ENCODE measurements at places on chromosomes 5 and 9.
A peak's percentile ranks its signal among the peaks of the same experiment; 100 is the strongest.

- H3K4me1 ChIP-seq, result no peaks in the 10 kb centered on the region
- H3K36me3 ChIP-seq, result no peaks in the 10 kb centered on the region
- H3K27ac ChIP-seq, result no peak overlapping the region
Observed at GRCh38 chr9:80387828-80388227, 816.1 kb downstream of the TLE4 start.

- no peak overlapping the region for H3K27ac ChIP-seq
- no peak overlapping the region for H3K4me3 ChIP-seq
- no peaks in the 10 kb centered on the region for H3K27me3 ChIP-seq
- no peak for DNase-seq
Observed at GRCh38 chr5:163658702-163659567, 153.5 kb downstream of the MAT2B start.

DNA sequence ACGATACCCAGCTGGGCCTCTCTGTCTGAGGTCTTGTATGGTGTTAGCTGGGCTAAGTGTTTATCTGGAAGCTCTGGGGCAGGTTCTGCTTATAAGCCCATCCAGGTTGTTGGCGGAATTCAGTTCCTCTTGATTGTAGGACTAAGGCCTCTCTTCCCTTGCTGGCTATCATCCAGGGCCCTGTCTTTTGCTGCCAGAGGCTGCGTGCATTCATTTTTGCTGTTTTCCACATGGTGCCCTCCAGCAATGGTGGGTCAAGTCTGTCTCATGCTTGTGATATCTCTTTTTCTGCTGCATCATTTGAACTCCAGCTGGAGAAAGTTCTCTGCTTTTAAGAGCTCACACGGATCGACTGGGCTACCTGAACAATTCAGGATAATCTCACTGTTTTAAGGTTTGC, 105.7 kb upstream of the ZNF618 start:
- DNase-seq, result no peak
- no peaks in the 10 kb centered on the region for H3K4me1 ChIP-seq
- H3K36me3 ChIP-seq, result no peaks in the 10 kb centered on the region
- no peak overlapping the region for H3K4me3 ChIP-seq
- no peak overlapping the region for H3K27ac ChIP-seq
- H3K27me3 ChIP-seq, result peaks cover 8% of the 10 kb centered on the region

DNA sequence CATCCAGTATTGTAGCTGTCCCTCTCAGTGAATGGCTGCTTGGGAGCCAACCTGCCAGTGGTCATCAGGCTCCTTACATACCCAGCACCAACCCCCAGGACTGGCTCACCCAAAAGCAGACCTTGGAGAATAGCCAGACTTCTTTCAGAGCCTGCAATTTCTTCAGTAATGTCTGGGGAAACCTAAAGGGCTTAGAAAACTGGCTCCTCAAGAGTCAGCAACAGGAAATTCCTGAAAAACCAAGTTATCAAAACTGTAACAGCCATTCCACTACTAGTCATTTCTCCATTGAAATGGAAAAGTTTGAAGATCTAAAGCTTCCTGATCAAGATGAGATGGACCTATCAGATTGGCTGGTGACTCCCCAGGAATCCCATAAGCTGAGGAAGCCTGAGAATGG, 12.3 kb upstream of the STING1 start:
- no peak overlapping the region for H3K4me3 ChIP-seq
- no peak for DNase-seq
- no peaks in the 10 kb centered on the region for H3K27me3 ChIP-seq
- no peaks in the 10 kb centered on the region for H3K36me3 ChIP-seq
- no peak overlapping the region for H3K27ac ChIP-seq
- H3K4me1 ChIP-seq, result peaks cover 22% of the 10 kb centered on the region

- DNase-seq, result no peak
- H3K27me3 ChIP-seq, result no peaks in the 10 kb centered on the region
- H3K27ac ChIP-seq, result no peak overlapping the region
- H3K36me3 ChIP-seq, result no peaks in the 10 kb centered on the region
Observed at GRCh38 chr5:141665995-141666940, 15.1 kb upstream of the FCHSD1 start.

DNA sequence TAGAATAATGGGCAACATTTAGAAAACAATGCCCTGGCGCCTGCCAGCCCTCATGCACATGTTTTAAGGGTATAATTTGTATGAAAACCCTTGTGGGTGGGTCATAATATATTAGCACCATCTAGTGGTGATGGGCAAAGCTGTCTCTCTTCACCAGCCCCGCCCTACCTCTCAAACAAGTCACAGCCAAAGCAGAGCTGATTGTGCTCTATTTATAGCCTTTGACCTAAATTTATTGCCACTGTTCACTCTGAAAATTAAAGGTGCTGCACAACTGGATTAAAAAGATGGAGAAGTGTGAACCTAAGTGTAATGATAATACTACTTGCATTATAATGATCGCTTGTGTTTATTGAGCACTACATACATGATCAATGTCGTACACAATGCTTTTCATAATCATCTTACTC, 131.9 kb upstream of the ANKH start:
- peak; percentile 64 for DNase-seq
- peaks cover 7% of the 10 kb centered on the region for H3K36me3 ChIP-seq
- H3K27ac ChIP-seq, result no peak overlapping the region
- peaks cover 19% of the 10 kb centered on the region for H3K4me1 ChIP-seq

DNA sequence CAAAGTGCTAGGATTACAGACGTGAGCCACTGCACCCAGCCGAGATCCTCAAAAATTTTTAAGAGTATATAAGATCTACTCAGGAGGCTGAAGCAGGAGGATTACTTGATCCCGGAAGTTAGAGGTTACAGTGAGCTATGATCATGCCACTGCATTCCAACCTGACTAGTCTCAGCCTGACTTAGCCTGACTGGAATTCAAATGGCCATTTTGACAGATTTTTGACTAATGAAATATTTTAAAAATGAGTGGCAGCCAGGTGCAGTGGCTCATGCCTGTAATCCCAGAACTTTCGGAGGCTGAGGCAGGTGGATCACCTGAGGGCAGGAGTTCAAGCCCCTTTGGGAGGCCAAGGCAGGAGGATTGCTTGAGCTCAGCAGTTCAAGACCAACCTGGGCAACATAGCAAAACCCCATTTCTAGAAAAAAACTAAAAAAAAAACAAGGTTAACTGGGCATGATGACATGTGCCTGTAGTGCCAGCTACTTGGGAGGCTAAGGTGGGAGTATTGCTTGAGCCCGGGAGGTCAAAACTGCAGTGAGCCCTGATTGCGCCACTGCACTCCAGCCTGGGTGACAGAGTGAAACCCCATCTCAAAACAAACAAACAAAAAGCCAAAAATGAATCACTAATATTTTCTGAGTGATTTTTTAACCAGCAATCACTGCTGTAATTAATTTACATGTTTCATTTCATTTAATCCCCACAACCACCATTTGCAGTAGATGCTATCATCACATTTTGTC, 16.6 kb downstream of the ATOX1 start:
- peaks cover 45% of the 10 kb centered on the region for H3K36me3 ChIP-seq
- H3K4me1 ChIP-seq, result peaks cover 52% of the 10 kb centered on the region
- H3K27me3 ChIP-seq, result no peaks in the 10 kb centered on the region
- no peak overlapping the region for H3K27ac ChIP-seq
- H3K4me3 ChIP-seq, result no peak overlapping the region

DNA sequence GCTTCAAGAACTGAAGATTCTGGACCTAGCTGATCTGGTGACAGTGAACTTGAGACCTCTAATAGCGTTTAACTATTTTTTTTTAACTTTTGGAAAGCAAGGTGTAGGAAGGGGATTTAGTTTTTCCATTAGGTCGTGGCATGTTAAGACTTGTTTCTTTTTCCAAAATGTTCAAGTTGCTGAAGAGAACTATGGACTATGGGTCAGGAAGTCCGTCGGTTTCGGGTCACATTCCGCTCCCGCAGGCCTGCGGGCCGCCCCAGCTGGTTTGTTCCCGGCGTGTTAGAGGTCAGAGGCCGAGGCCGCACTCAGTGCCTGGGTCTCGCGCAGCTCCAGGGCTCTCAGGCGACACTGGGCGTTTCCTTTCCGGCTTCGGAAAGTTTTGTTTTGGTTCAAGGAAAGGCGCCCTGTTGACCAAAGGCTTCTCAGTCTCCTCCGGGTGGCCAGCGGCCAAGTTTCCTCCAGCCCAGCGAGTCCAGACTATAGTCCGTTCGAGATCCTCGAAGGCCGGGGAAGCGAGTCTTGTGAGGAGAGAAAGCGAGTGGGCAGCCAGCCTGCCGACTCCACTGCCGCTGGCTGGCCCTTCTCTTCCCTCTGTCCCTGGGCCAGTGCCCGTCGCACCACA, 586 bp upstream of the FCHO2 start:
- H3K27ac ChIP-seq, result peak overlapping the region; percentile 64
- peaks cover 20% of the 10 kb centered on the region for H3K4me1 ChIP-seq
- no peak for DNase-seq
- peaks cover 4% of the 10 kb centered on the region for H3K36me3 ChIP-seq
- H3K27me3 ChIP-seq, result peaks cover 37% of the 10 kb centered on the region
- H3K4me3 ChIP-seq, result peak overlapping the region; percentile 92

- H3K36me3 ChIP-seq, result peaks cover 19% of the 10 kb centered on the region
- no peak overlapping the region for H3K27ac ChIP-seq
- H3K27me3 ChIP-seq, result no peaks in the 10 kb centered on the region
Observed at GRCh38 chr9:113583511-113584427, 120.2 kb downstream of the RGS3 start.

DNA sequence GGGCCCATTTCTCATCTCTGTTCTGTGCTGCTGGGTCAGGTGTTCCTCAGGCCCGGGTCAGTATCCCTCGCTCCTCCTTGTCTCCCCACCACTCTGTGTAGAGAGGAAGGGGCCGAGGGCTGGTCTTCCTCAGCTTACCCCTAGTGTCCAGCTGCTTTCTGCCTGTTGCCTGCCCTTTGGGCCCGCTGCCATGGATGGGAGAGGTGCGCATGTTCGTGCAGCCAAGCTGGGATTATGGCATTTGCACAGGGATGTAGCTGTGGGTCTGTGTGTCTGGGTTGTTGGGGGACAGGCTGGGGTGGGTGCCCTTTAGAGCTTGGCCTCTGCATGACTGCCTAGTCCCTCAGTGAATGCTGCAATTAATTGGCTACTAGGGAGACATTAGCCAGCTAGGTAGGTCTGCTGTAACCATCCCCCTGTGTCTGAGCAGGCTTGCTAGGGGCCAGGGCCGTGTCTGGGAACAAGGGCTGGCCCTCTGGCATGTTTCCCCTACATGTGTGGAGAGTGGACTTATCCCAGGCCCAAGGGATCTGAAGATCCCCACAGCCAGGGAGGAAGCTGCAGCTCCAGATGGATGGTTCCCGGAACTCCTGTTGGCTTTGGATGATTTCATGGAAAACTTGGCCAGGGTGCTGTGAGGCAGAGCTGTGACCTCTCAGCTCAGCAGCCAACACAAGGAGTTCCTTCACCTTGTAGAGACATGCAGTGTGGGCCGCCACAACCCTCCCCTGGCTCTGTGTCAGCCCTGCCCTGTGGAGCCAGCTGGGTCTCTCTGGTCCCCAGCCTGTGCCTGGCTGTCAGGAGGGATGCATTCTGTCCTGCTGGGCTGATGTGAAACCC, 161.9 kb downstream of the MACROH2A1 start:
- H3K36me3 ChIP-seq, result no peaks in the 10 kb centered on the region
- peaks cover 7% of the 10 kb centered on the region for H3K27me3 ChIP-seq
- H3K27ac ChIP-seq, result no peak overlapping the region
- no peak overlapping the region for H3K4me3 ChIP-seq
- H3K4me1 ChIP-seq, result no peaks in the 10 kb centered on the region

DNA sequence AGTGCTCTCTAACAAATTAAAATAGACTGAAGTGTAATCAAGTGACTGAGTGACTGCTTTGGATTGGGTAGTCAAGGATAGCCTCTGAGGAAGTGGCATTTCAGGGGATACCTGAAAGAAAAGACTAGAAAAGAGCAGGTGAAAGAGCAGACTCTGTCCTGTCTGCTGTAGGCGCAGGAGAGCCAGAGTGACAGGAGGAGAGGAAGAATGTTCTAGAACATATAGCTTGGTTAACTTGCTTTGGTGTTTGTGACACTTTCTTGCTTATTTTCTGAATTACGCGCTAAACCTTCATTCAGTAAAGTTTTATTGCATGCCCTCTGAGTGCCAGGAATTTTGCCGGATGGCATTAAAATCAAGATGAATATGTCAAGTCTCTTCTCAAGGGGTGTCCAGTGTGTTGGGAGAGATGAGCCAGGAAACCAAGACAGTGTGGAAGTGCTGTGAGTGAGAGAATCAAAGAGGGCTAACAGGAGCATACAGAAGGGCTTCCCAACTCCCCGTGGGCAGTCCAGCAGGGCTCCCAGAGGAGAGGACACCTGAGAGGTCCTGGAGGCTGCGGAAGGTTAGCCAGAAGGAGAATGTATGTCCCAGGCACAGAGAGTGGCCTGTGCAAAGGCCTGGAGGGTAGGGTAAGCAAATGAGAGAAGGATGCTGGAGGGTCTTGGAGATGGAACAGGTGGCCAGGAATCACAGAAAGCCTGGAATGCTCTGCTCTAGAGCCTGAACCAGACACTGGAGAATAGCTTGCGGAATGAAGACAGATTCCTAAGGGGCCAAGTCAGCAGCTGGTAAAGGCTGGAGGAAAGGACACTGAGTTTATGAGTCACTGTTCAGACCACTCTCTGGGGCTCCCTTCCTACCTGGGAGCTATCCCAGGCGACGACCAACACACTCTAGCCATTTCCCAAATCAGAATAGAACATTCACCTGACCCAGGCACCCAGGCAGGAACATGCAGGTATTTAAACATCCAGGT, 59.3 kb downstream of the SLC22A5 start:
- peaks cover 94% of the 10 kb centered on the region for H3K4me1 ChIP-seq
- H3K4me3 ChIP-seq, result no peak overlapping the region
- peaks cover 72% of the 10 kb centered on the region for H3K36me3 ChIP-seq
- H3K27me3 ChIP-seq, result no peaks in the 10 kb centered on the region
- H3K27ac ChIP-seq, result peak overlapping the region; percentile 99

GRCh38 chr5:89233462-89233861, 350.5 kb upstream of the MEF2C start:
- H3K27me3 ChIP-seq, result no peaks in the 10 kb centered on the region
- H3K4me1 ChIP-seq, result no peaks in the 10 kb centered on the region
- no peak overlapping the region for H3K27ac ChIP-seq

- no peaks in the 10 kb centered on the region for H3K4me1 ChIP-seq
- DNase-seq, result no peak
- no peaks in the 10 kb centered on the region for H3K36me3 ChIP-seq
- H3K27ac ChIP-seq, result no peak overlapping the region
- H3K27me3 ChIP-seq, result peaks cover 73% of the 10 kb centered on the region
Observed at GRCh38 chr5:159049844-159050315, 49.8 kb downstream of the EBF1 start.

GRCh38 chr9:5582835-5583195, 46.1 kb upstream of the RIC1 start:
- peak; percentile 53 for DNase-seq
- no peak overlapping the region for H3K27ac ChIP-seq
- no peak overlapping the region for H3K4me3 ChIP-seq
- no peaks in the 10 kb centered on the region for H3K27me3 ChIP-seq

All from activated CD4-positive, alpha-beta memory T cell treated with anti-CD3 and anti-CD28 coated beads, Interleukin-2, amount 10 ng/mL, durations not matched to agents 7 days and 5 days (primary cell).